DMS 273 treated with DMSO at 0.1 percent for 48 hours (cell line): ENCODE measurements at places on chromosomes 1 and 21.

DNA sequence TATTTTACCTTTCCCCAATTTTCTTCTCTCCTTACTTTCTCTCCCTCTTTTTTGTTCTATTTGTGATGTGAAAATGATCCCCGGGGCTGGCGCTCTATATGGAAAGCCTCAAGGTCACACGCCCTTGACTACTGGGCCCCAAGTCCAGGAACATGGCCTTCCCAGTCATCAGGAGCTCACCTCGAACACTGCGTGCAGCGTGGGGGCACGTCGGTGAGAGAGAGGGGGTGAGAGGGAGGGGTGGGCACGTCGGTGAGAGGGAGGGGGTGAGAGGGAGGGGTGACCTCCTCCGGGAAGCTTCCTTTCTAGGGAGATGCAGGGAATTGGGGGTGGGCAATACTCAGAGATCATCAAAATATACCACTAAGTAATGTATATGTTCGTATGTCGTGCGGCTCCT lies 94.6 kb upstream of the TMPRSS2 start:
- no peak for DNase-seq

DNA sequence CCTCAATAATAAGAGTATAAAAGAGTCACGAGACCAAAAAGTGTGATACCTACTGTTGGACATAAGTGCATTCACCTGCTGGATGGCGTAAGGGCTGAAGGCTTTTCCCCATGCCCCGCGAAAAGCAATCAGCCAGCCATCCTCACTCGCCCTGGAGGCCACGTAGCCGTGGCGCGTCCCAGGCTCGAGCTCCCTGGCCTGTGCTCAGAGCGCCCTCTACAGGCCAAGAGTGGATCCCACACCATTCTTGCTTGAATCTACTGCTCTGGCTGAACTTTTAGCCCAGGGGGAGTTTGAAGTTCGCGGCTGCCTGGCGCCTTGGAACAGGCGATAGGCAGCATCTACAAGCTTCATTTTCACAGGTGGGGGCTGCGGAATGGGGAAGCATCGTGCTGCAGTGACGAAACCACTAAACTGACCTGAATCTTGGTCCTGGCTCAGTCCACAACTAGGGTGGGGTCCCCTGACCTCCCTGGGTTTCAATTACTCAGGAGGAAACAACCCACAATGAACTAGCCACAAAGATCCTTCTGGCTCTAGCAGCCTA lies 70.3 kb upstream of the SERBP1 start:
- DNase-seq = peak; percentile 69

DNA sequence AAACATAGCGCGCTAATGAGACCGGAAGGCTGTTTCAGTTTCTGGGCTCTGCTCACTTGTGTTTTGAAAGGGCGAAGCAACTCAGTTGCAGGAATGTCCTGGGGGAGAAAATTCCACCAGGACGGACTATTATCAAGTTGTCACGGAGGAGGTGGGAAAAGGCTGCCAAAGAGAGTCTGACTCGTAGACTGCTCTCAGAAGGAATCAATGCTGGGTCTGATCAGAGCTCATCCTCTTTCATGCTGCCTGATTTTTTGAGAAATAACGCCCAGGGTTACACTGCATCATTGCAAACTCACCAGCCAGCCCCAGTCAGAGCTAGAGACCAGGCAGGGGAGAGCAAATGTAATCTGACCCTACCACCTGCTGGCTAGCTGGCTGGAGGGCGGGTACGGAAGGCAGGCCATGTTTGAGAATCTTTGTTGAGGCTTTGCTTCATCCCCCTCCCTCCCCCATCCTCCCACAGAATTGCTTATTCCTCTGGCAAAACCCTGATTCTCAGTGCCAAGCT lies 36.4 kb upstream of the BCL9 start:
- DNase-seq = peak; percentile 4

DNA sequence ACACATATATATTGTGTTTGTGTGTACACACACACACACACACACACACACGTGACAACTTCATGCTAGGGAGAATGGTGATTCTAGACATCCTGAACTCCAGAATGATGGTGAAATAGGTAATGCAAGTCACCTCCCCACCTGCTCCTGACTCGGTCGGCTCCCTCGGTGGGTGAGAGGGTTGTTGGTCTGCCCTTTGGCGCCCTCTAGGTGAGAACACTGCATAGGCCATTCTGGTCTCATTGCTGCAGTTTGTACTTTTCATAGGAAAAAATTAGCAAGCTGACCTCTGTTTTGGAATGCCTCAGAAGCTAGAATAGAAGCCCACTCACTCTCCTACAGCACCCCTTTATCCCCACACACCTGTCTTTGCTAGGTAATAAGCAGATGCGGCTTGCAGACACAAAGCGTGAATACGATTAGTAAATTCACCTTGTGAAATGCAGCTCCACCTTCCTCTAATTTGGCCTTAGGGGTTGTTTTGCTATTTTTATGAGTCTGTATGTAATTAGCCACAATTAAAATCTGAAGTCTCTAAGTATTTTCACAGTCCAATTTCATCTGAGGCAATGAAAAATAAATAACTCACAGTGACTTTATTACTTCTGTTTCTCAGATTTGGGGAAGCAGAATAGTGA lies 130.0 kb upstream of the KCNJ15 start:
- DNase-seq = no peak

DNA sequence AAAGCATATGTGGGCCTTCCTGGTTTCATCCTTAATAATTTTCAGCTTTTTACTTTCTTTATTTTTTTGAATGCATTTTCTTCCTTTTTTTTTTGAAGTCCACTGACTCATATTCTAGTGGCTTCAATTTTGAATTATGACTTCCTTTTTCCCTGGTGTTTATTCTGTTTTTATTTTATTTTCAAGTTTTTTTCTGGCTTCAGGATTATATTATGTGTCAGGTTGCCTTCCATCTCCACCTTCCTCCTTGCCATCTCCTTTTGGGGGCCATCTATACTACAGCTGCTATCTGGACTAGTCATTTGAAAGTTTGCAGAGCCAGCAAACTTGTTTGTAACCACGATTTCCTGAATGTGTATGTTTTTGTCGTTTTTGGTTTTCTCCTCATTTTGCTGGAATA lies 117.6 kb downstream of the LEPR start:
- no peak for DNase-seq
